ENCODE measurements at places on chromosomes 3 and 15.

DNA sequence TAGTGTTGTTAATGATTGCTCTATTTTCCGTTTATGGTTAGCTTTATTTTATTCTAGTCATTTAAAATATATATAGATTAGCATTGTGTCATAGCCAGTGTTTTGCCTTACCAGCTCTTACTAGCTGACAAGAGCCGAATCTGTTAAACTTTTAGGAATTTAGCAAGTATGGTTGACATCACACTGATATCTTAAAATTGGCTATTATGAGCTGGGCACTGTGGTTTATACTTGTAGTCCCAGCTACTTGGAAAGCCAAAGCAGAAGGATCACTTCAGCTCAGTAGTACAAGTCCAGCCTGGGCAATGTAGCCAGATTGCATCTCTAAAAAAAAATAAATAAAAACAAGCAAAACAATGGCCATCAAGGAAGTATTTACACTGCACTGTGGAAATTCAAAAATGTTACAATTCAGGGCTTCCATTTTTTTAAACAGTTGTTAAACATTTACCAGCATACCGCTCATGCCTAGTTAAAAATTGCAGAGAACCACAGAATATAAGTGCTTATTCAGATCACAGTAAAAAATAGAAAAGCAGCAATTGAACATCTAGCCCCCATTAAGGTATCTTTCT, 208.4 kb upstream of the CGNL1 start:
- DNase-seq: no peak

DNA sequence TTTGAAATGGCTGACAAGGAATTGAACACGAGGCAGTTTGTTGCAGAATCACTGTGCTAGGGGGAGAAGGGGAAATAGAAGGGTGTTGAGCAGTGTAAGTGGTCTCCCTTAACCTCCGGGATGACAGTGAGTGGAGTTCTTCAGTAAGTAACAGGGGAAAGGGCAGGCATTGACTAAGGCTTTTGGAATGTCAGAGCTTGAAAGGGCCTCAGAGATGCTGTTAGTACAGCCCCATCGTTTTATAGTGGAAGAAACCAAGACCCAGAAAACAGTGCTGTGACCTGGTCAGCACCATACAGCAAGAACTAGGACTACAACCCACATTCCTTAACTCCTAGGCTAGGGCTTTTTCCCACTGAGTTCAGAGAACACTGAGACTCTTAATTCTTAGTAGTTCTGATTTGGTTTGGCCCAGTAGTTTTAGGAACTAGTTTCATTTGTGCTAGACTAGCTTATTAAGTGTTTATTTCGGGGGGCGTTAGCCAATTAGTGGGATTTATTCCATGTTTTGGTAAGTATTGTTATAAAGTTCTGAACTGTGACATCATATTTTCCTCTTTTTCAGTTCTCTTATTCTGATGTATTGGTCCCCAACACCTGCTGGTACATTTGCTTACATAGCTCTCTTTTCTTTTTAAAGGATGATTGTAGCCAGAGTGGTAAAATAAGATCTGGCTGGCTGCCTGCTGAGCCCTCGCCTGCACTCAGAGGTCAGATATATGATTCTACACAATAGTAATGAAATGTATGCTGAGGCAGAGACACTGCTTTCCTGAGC, 34.2 kb downstream of the RAB11A start:
- no peak for DNase-seq

DNA sequence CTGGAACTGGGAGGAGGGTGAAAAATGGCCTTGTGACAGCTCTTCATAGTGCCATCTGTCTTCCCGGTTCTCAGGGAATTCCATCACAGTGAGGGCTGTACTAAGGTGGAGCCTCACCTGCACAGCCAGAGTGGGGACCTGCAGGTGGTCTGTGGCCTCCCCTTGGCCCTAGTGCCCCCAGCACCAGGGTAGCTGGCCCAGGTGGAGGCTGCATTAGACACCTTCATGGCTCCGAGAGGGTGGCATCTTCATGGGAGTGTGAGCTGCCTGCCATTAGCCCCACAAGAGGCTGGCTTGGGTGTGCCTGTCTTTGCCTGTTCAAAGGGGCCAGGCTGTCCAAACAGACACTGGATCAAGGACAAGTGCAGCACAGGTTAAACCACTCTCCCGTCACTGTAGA, 95.5 kb upstream of the PRR23E start:
- DNase-seq: no peak

DNA sequence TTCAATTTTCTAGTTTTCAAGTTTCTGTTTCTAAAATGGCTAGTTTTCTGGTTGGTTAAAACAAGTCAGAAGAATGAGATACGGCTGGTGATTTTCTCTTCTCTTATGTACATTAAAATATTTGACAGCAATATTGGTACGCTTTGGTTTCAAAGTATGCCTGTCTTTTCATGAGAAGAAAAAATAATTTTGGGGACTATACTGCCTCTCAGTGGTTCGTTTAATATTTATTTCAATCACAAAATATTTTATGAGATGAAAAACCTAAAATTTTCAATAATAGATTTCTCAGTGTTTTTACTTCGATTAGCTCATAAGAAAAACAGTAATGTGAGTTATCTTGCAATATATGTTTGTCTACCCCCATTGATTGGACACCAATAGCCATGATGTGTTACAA, 72.8 kb upstream of the AADACL2 start:
- DNase-seq: no peak

GRCh38 chr3:162729686-162730085, 1233.1 kb downstream of the OTOL1 start:
- no peak for DNase-seq

DNA sequence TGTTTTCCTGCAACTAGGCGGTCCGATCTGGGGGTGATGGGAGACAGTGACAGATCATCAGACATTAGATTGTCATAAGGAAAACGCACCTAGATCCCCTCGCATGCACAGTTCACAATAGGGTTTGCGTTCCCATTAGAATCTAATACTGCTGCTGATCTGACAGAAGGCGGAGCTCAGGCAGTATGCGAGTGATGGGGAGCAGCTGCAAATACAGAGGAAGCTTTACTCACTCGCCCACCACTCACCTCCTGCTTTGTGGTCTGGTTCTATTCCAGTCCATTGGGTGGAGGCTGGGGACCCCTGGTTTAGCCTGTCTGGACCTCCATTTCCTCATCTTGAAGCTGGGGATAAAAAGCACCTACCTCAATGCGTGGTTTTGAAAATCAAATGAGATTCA, 437.5 kb upstream of the PROK2 start:
- DNase-seq: no peak

GRCh38 chr3:37287776-37288175, 113.4 kb upstream of the LRRFIP2 start:
- DNase-seq: no peak

DNA sequence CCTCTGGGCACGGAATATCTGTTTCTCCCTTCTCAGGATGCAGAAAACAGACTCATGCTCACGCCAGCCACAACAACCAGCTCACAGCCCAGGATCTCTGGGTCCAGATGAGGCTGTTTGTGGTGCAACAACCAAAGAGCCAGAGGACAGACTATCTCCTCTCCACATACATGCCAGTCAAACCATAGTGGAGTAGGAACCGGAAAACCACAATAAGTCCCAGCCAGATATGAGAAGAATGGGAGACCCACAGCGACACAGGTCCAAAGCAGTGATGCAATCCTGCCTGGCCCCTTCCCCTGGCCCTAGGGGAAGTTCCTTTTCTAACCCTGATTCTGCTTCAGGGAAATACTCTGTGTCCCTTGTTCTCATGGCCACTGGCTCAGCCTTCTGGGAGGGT, 27.6 kb downstream of the MEX3B start:
- DNase-seq: no peak

DNA sequence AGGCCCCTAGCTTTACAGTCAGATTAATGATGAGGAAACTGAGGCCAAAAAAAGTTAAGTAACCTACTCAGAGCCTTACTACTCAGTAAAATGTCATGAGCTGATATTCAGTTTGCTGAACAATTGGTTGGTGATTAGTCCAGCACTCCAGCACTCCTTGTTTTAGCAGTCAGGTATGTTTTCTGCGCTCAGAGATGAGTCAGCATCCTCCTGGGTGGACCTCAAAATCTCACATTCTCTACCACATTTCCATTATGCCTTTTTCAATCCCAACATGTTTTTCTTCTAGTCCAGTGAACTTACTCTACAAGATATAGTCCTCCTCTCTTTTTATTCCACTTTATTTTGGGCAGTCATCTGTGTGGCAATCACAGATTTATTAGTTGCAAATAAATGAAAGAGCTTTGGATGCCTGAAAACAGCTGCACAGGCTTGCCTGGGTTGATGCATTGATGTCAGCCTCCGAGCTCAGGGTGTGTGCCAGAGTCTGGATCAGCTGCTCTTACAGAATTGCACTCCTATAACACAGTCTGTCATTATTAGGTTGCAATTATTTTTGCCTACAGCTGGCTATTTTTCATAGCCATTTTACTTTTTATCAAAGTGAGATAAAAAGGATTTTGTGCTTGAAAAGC, 133.2 kb downstream of the ARPP21 start:
- no peak for DNase-seq

GRCh38 chr3:131393868-131394267, 12.3 kb downstream of the NUDT16 start:
- no peak for DNase-seq

GRCh38 chr15:57681011-57681410, 25.5 kb upstream of the POLR2M start:
- no peak for DNase-seq

DNA sequence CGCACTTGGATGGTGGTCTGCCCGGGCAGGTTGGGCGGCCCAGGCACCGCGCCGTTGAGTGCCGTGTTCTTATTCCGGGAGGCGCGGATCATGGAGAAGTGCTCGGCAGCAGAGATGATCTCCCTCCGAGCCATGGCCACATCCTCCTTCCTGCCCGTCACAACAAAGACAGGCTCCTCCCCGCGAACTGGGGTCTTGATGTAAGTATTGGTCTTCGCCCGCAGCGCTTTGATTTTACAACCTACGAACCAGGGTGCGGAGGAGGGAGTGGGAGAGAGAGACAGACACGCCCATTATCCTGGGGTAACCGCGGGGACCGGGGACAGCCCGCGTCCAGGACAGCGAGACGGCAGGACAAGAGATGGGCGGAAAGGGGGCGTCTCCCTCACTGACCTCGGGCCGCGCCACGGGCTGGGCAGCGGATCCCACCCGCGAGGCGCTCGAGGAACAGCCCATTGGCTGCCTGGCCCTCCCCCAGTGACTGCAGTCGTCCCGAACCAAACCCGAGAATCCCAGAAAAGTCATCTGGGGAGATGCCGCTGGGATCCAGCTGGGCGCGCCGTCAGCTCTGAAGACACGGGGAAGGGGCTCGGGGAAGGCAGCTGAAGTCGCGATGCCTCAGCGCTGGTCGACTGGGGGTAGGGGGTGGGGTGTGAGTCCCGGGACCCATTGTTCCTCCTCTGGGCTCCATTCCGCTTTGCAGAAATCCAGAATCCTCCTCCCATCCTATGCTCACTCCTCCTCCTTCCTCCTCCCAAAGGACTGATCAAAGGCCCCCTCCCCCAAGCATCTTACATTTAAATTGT, 1.2 kb downstream of the MEX3B start:
- peak; percentile 48 for DNase-seq

DNA sequence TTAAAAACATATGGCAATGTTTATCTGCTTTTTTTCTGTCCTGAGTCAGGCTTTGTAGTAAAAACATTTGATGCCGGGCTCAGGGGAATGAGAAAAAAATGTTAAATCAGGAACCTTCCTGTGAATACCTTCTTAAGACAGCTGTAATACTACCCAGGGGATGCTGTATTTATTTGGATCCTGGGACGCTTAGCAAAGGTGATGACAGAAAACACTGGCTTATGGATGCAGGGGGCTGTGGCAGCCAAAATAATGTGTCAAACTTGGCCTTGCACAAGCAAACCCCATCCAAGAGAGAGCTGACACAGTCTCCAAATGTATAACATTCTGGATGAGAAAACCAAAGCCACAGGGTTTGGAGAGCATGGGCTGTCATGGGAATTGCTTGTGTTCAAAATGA, 438.2 kb upstream of the PROK2 start:
- DNase-seq: no peak

DNA sequence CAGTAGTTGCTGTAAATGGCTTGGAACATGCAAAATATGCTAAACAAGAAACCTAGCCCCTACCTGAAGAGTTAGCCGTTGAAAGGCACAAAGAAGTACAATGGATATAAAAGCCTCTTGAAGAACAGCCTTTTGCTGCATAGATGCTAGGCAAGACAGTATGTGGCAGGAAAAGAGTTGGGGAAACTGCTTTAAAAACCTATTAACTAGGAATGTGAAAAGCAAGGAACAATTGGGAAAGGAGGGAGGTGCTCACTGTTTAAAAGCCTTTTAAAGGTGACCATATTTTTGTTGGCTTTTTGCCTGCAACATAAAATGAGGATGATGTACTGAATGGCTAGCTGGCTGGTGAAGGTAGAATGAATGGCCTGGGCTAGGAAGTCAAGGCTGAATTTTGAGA, 24.5 kb upstream of the SOX2 start:
- DNase-seq: no peak

- DNase-seq: no peak
These were observed 39.3 kb upstream of the CEMIP start for GRCh38 chr15:80739919-80740318.

DNA sequence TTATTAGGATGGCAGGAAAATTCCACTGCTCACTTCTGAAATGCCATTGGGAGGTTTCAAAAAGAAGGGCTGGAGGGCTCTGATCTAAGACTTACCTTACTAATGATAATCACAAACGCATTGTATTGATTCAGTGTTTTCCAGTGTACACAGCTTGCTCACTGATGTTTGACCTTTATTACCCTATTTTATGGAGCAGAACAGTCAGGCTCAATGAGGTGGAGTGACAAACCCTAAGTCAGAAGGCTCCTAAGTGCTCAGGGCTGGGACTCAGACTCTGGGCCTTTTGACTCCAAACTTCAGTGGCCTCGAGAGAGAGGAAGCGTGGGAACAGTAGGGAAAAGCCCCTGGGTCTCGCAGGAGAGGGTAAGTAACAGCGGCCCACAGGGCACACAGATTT, 20.3 kb upstream of the RAD18 start:
- no peak for DNase-seq

GRCh38 chr3:155702745-155703591, 41.9 kb downstream of the PLCH1 start:
- DNase-seq: no peak

DNA sequence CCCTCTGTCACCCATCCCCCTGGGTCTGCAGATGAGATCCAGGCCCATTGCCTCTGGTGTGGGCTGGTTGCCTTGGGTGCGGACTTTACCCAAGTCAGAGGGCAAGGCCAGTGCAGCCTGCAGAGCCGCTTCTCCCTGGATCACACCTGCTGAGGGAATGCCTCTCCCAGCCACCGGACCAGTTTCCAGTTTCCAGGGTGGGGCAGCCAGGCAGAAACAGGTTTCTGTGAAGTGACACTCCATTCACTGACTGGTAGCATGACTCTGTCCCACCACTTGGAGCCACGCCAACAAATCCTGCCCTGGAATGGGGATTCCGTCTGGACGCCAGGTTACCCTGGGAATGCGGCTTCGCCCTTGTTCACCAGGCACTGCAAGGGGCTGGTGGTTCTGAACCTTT, 30.0 kb downstream of the PAQR5 start:
- no peak for DNase-seq

- no peak for DNase-seq
These were observed 144.8 kb downstream of the NSMCE3 start for GRCh38 chr15:29124581-29125381.

DNA sequence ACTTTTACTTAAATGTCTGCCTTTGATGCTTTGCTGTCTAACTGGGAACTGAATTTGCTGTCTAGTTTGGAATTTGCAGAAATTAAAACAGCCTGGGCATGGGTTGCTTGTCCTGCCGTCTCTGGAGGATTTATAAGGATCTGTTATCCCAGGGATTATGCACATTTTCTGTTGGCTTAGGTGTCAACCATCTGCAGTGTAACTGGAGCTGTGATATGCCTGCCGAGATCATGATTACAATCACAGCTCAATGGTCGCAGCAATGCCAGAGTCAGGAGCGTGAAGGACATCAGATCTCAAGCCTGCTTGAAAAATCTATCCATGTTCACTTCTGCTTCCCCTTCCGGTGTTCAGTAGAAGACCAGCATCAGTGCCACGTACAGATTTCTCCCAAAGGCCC, 41.8 kb upstream of the SETMAR start:
- no peak for DNase-seq
